Fibroblast of lung (primary cell): ENCODE measurements at places on chromosomes 13 and 19. TPM values are rescaled to one million over a fixed set of nuclear protein-coding genes. Genes with fewer than 3 reads are reported as not detected.
A peak's percentile ranks its signal among the peaks of the same experiment; 100 is the strongest.

Gene PTBP1
- 67.5 and 83.1 TPM in 2 replicates for total RNA-seq

DNA sequence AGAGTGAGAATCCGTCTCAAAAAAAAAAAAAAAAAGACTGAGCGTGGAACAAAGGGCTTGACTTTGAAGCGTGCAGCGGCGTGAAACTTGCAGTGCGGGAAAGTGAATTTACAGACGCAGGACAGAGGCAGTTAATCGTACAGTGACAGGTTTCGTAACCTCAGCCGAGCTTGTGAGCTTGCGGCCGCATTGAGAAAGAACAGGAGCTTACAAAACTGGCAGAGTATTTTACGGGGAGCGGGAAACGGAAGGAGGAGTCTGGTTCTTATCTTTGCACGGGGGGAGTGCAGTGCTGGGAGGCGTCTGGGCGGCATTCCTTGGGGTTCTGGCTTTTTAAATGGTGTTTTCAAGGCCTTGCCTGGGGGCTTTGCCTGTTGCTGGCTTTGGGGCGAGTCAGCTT is 6.0 kb upstream of the BSG start:
- no peak overlapping the region for H3K27ac ChIP-seq
- H3K4me3 ChIP-seq = no peak overlapping the region
- no peaks in the 10 kb centered on the region for H3K27me3 ChIP-seq
- no peaks in the 10 kb centered on the region for H3K36me3 ChIP-seq
- peak; percentile 93 for DNase-seq

DNA sequence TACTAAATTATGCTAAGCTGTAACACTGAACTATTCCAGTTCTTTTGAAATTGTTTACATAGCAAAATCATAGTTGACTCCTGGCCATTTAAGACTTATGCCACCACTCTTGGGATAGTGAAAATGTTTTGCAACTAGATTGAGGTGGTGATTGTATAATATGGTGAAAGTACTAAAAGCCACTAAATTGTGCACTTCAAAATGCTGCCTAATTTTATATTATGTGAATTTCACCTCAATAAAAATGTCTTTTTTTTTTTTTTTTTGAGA is 5.0 kb upstream of the SAE1 start:
- no peaks in the 10 kb centered on the region for H3K27me3 ChIP-seq
- H3K27ac ChIP-seq = no peak overlapping the region
- peaks cover 2% of the 10 kb centered on the region for H3K4me1 ChIP-seq
- H3K36me3 ChIP-seq = no peaks in the 10 kb centered on the region
- no peak for DNase-seq
- no peak overlapping the region for H3K4me3 ChIP-seq

DNA sequence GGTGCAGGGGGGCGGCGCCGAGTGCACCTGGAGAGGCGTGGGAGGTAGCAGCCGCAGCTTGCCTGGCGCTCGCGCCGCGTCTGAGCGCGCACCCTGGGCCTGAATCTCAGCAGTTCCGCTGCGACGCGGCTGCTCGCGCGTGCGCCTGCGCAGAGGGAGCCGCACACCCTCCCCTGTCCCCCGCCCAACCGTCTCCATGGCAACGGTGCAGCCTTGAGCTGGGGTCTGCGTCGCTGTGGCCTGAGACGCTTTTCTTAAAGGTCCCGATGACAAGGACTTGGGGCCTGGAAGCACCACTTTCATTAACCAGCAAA is at the start of gene PNMA8B:
Gene PNMA8B, minus strand, starts transcription at position 82 of the 314 bp plus-strand sequence. CDS start 402 bp downstream, outside the sequence.
- no peak within 1 kb of the TSS for H3K27ac ChIP-seq
- H3K27me3 ChIP-seq = peaks cover 14% of the 10 kb centered on the region
- no peaks in the 10 kb centered on the region for H3K36me3 ChIP-seq
- DNase-seq = peak; percentile 54
- H3K4me1 ChIP-seq = no peaks in the 10 kb centered on the region
- H3K4me3 ChIP-seq = no peak within 1 kb of the TSS

DNA sequence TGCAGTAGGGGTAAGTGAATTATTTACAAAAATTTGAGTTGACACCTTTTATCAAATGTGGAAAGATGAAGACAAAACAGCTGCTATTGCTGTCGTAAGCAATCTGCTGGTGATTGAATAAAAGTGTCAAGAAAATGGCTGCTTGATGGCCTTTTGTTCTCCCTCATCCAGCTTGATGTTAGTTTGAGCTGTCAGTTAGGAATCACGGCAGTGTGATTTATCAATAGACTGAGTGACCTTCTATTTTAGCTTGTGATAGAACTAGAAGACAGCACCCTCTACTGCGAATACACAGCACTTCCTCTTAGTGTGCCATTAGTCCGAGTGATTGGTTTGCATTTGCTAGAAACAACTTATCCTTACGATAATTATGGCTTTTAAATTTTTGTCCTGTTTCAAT is 76.3 kb downstream of the MZT1 start:
- H3K4me3 ChIP-seq = no peak overlapping the region
- no peaks in the 10 kb centered on the region for H3K36me3 ChIP-seq
- no peak overlapping the region for H3K27ac ChIP-seq
- DNase-seq = peak; percentile 15
- no peaks in the 10 kb centered on the region for H3K27me3 ChIP-seq

DNA sequence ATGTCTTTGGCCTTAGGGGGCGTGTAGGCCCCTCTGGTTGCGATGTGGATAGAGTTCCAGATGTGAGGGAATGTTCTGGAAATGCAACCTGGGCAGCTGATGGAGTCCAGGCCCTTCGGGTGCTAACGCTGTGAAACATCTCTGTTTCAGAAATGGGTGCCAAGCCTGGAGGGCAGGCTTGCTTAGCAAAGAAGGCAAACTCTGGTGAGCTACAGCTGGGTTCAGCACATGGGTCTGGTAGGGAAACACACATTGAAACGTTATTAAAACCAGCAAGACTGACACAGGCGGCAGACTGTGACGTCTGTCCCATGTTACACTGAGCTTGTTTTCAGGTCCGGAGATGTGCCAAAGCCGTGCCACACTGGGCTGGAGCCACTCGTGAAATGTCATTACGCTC is 8.6 kb upstream of the CDC16 start:
- H3K27me3 ChIP-seq = peaks cover 3% of the 10 kb centered on the region
- H3K27ac ChIP-seq = no peak overlapping the region
- H3K4me1 ChIP-seq = no peaks in the 10 kb centered on the region
- DNase-seq = no peak
- no peaks in the 10 kb centered on the region for H3K36me3 ChIP-seq

- no peak overlapping the region for H3K27ac ChIP-seq
- peaks cover 6% of the 10 kb centered on the region for H3K27me3 ChIP-seq
- H3K36me3 ChIP-seq = no peaks in the 10 kb centered on the region
- no peak for DNase-seq
- H3K4me3 ChIP-seq = no peak overlapping the region
- no peaks in the 10 kb centered on the region for H3K4me1 ChIP-seq
These were observed 7.7 kb upstream of the FGF9 start for GRCh38 chr13:21663197-21663596.

GRCh38 chr13:32624441-32624840 is 38.2 kb downstream of the PDS5B start:
- no peak overlapping the region for H3K4me3 ChIP-seq
- H3K27me3 ChIP-seq = no peaks in the 10 kb centered on the region
- H3K36me3 ChIP-seq = no peaks in the 10 kb centered on the region
- DNase-seq = no peak

Gene SRRM5
- total RNA-seq = under 0.01 TPM in 1 of 2 replicates, not detected in the other

Gene UBA52
- total RNA-seq = 917 and 1,142 TPM in 2 replicates

DNA sequence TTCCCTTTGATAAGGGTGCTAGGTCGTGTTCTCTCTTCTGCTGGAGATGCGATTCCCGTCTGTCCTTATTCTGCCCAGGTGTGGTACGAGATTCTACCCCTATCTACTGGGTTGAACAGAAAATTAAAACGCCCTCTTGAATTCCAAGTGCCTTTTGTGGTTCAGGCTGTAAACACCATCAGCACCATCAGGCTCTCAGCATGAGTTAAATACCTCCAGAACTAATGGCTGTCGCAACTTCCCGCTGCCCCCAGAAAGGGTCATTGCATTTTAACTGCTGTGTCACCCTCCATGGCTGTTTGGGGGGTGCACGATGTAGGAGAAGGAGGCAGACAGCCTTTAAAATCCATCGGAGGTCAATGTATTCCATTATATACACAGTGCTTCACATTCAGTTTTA is 177.4 kb downstream of the OXGR1 start:
- DNase-seq = no peak
- no peaks in the 10 kb centered on the region for H3K4me1 ChIP-seq
- H3K27me3 ChIP-seq = no peaks in the 10 kb centered on the region
- no peaks in the 10 kb centered on the region for H3K36me3 ChIP-seq
- no peak overlapping the region for H3K27ac ChIP-seq

DNA sequence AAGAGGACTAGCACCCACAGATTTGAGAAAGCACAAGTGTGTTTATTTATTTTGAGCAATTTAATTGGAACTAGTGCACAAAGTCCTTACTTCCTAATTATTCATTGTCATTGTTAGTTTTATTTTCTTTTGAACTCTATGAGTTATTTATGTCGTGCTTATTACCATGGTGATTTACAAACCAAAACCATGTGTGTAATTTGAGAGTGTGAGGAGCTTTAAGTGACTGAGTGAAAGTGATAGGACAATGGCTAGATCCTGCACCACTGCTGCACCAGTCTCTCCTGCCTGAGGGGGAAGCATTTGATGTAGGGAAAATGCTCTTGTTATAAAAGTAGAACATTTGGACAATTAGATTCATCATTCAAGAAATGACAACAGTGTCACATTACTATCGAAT is 172.3 kb upstream of the KLF12 start:
- DNase-seq = peak; percentile 66
- H3K36me3 ChIP-seq = no peaks in the 10 kb centered on the region
- H3K4me3 ChIP-seq = no peak overlapping the region
- H3K27me3 ChIP-seq = no peaks in the 10 kb centered on the region

GRCh38 chr13:89695343-89696257 is 1651.9 kb upstream of the MIR17HG start:
- H3K36me3 ChIP-seq = no peaks in the 10 kb centered on the region
- no peak overlapping the region for H3K27ac ChIP-seq

GRCh38 chr13:99864627-99864990 is 107.0 kb downstream of the ZIC5 start:
- H3K4me3 ChIP-seq = no peak overlapping the region
- H3K4me1 ChIP-seq = no peaks in the 10 kb centered on the region
- H3K27me3 ChIP-seq = peaks cover 3% of the 10 kb centered on the region
- no peak overlapping the region for H3K27ac ChIP-seq
- no peaks in the 10 kb centered on the region for H3K36me3 ChIP-seq

- no peaks in the 10 kb centered on the region for H3K36me3 ChIP-seq
- no peak overlapping the region for H3K4me3 ChIP-seq
- H3K4me1 ChIP-seq = peaks cover 14% of the 10 kb centered on the region
- H3K27me3 ChIP-seq = no peaks in the 10 kb centered on the region
- DNase-seq = no peak
These were observed 2.7 kb downstream of the PSG8 start for GRCh38 chr19:42762789-42763188.

Gene MYH14
- total RNA-seq = not detected in 2 replicates

GRCh38 chr13:41491436-41491835 is 34.1 kb downstream of the RGCC start:
- H3K27me3 ChIP-seq = no peaks in the 10 kb centered on the region
- DNase-seq = no peak
- H3K4me1 ChIP-seq = no peaks in the 10 kb centered on the region
- no peaks in the 10 kb centered on the region for H3K36me3 ChIP-seq
- H3K27ac ChIP-seq = no peak overlapping the region

DNA sequence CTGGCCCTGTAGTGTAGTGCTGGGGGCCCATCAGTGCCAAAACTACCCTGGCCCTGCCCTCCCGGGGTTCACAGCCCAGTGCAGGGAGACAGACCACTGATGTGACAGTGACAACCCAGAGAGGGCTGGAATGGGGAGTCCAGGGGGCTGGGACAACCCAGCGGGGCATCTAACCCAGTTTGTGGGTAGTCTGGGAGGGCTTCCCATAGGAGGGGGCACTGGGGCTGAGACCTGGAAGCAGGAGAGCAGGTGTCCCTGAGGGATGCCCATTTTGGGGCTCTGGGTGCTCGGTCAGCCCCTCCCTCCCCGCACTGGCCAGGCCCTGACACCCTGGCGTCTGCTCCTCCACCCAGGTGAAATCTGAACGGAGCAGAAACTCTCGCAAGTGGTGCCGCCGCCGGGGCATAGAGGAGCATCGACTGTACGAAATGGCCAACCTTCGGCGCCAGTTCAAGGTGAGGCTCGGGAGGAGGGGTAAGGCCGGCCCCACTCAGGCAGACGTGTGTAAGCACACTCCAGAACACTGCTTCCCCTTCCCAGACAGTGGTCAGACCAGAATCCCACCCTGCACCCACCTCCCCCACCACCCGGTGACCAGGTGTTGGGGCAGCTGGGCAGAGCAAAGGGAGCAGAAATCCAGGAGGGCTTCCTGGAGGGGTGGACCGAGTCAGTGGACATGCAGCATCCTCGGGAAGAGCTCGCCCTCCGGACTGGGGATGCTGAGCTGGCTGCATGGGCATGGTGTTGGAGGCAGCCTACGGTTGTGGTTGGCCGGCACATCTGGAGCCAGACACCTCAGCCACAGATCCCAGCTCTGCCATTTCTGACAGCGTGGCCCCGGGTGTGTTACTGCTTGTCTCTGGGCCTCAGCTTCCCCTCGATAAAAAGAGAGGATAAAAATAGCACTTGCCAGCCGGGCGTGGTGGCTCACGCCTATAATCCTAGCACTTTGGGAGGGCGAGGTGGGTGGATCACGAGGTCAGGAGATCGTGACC is 24.4 kb downstream of the DHX34 start:
- no peak for DNase-seq
- peaks cover 35% of the 10 kb centered on the region for H3K36me3 ChIP-seq
- no peak overlapping the region for H3K4me3 ChIP-seq
- no peak overlapping the region for H3K27ac ChIP-seq

GRCh38 chr13:92894447-92894846 is 332.2 kb upstream of the GPC6 start:
- H3K36me3 ChIP-seq = no peaks in the 10 kb centered on the region
- peak; percentile 28 for DNase-seq
- H3K27ac ChIP-seq = no peak overlapping the region
- no peaks in the 10 kb centered on the region for H3K27me3 ChIP-seq

DNA sequence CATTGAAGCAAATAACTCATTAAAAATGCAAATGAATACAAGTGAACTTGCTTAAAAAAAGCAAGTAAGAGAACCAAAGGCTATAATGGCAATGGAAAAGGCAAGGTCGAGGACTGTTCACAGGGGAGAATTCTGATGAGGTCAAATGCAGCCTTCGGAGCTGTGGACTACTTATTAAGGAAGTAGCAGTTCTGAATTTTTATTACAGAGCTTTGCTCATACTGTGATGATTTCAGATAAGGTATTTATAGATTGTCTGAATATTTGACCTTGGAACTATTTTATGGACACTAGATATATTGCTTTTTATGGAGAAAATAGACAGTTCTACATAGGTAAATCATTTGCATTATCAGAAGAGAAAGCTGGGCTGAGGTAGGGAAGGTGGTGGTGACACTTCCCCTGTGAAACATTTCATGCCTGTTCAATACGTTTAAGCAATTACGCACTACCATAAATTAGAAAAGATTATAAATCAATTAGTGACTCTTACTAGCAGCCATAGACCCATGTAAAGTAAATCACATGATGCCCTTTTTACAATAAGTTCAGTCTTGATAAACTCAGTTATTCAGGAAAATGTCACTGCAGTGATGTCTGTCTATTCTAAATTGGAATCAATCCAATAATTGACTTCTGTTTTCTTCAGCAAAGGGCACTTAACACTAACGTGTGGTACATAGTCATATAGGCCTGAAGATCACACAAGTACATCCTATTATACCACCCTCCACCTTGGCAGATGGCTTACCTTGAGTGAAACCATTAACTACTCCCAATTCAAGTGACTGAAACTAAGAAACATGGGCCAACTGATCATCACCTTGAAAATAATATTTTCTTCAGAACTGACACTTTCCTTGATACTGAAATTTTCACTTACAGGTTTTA is 260.0 kb downstream of the KLF12 start:
- no peak overlapping the region for H3K27ac ChIP-seq
- H3K36me3 ChIP-seq = no peaks in the 10 kb centered on the region
- no peak overlapping the region for H3K4me3 ChIP-seq
- no peak for DNase-seq
- peaks cover 9% of the 10 kb centered on the region for H3K4me1 ChIP-seq
- H3K27me3 ChIP-seq = no peaks in the 10 kb centered on the region
